Activated T-cell treated with anti-CD3 and anti-CD28 coated beads for 1 hour (primary cell): ENCODE measurements at places on chromosomes 3 and 15.

DNA sequence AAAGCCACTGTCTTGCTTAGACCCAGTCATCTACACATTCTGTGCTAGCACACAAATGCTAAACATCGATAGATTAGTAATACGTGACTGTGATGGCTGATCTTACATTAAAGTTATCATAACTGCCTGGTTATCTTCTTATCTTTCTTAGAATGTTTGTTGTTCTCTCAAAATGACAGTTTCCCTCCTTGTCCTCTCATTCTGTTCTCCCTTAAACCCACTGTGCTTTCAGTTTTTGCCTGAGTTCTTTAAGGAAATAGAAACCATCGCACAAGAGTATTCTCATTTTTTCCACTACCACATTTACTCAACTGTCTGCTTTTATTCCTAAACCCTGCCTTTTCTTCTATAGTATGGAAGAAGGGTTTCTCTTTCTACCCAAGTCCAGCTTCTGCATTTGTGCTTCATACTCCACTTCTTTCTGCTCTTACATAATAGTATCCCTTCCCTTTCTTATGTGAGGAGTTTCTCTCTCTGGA lies 17.1 kb downstream of the STX19 start:
- no peak for DNase-seq

- no peak for DNase-seq
Observed at GRCh38 chr15:90941038-90941437, 6.0 kb downstream of the UNC45A start.

DNA sequence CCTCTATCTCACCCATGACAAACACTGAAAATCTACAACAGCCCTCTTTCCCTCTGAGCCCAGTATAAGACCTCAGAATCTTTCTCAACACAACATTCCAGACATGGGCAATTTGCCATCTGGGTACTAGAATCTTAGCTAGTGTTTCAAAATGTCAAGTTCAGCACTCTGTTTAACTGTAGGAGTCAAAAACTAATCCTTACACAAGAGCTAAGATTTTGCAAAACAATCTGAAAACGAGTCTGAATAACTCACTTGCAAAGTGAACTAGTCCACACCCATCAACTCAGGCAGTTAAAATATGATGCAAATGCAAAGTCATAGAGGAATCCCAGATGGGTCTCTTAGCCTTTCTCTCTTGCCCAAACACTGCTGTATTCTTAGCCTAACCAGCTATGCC lies 67.8 kb downstream of the GPR176 start:
- no peak for DNase-seq

- DNase-seq = peak; percentile 12
Observed at GRCh38 chr3:171049861-171050444, 23.4 kb upstream of the SLC2A2 start.

- no peak for DNase-seq
Observed at GRCh38 chr3:108985844-108986243, 32.2 kb upstream of the GUCA1C start.
